ENCODE measurements at places on chromosomes 12 and 14. TPM values are rescaled to one million over a fixed set of nuclear protein-coding genes. Genes with fewer than 3 reads are reported as not detected.

DNA sequence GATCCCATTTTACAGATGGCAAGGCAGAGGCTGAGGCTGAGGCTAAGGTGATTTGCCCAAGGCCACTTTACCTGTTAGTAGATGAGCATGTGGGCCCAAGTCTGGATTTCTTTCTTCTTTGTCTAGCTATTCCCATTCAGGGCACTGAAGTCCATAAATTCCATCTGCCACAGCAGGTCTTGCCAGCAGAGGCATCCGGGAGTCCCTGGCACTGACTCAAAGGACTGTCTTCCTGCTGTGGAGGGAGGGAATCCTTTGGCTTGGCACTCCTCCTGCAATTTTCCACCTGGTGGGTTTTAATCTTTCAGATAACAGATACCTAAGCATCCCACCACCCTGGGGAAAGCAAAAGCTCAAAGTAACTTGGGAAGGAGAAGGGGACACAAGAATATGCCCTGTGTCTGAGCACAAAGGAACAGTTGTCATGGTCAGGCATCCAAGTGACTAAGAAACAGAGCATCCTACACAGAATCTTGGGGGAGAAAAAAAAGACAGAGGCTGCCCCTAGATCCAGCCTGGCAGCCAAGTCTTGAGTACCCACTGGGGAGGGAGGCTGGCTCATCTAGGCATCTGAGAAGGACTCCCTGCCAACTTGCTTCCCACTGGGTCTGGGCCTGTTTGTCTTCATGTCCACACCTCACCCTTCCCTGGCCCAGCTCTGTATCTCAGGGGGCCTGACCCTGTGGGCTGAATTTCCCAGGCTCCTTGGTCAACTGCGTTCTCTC is 35.6 kb upstream of the CMKLR1 start:
- no peak for DNase-seq

Gene KLRC2
- not detected for polyA plus RNA-seq

Gene TCL1B
- polyA plus RNA-seq, result not detected

GRCh38 chr14:103115845-103116572 is 7.3 kb upstream of the TNFAIP2 start:
- no peak for DNase-seq

- no peak for DNase-seq
Observed at GRCh38 chr12:4148418-4149056, 125.0 kb upstream of the CCND2 start.

DNA sequence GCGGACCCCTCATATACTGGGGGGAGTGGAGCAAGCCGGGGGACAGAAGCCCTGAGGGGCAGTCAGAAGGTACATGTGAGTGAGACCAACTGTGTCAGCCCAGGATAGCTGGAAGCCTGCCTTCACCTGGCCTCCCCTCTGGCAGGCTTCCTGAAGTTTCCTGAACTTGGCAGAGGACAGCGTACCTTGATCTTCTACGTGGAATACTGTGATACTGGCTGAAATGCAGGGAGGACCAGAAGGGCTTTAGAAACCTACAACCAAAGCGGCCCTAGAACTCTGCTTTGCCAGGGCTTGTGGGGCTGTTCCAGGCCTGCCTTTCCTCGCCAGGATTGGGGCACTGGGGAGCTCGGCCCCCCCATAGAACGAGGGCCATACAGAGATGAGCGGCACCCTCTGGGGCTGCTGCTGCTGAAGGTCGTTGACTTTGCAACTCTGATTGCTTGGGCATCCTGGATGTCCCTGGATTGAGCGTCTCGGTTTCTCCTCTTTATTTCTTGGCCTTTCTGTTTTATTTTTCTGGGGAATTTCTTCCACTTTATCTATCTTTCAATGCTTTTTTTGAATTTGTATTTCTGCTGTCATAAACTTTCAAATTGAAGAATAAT is 66.5 kb downstream of the SLC25A47 start:
- DNase-seq, result no peak

DNA sequence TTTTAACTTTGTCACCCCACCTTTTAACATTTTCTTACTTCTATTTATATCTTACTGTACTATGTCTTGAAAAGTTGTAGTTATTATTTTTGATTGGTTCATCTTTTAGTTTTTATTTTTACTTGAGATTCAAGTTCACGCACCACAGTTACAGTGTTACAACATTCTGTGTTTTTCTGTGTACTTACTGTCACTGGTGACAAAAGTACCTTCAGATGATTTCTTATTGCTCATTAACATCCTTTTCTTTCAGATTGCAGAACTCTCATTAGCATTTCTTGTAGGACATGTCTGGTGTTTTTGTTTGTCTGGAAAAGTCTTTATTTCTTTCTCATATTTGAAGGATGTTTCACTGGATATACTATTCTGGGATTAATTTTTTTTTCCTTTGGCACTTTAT is 289.9 kb downstream of the BCAT1 start:
- no peak for DNase-seq

- no peak for DNase-seq
Observed at GRCh38 chr14:101464310-101464983, 96.8 kb upstream of the DIO3 start.

Gene PYGL
- 48.8 TPM for polyA plus RNA-seq
